ENCODE measurements at places on chromosomes 12 and 14. TPM values are rescaled to one million over a fixed set of nuclear protein-coding genes. Genes with fewer than 3 reads are reported as not detected.

MYF6 gene
- total RNA-seq = not detected

RAD51B gene
- 16.6 TPM for total RNA-seq

PTCSC3 gene
- total RNA-seq = 2.3 TPM

GRCh38 chr12:52280796-52281560 is 6.5 kb downstream of the KRT86 start:
- no peaks in the 10 kb centered on the region for H3K4me1 ChIP-seq
- H3K27ac ChIP-seq = peak overlapping the region; percentile 94
- H3K4me3 ChIP-seq = no peak overlapping the region

DNA sequence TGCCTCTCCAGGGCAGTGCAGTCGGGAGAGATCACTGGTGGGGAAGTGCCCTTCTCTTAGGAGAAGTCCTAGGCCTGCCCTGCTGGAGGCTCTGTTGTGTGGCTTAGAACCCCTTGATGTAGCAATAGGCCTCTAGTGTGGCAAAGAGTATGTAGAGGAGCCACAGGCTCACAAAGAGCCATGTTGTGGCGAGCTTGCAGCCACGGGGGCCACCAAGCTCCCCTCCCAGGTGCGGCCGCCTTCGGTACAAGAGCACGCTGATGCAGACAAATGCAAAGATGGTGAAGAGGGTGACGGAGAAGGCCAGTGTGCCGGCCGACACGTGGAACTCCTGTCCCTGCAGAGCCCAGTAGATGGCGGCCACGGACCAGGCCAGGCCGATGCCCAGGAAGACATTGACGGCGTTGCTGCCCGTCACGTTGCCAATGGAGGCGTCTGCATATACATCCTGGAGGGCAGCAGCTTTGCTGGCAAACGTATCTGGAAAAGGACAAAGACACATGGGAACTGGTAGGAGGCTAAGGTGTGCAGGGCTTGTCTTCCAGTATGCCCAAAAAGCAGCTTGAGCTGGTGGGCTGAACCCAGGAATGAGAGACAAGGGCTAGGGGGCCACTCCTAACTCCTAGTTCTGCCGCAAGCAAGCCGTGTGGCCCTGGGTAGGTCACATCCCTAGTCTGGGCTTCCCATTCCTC is 142.8 kb downstream of the SLC8A3 start:
- H3K4me1 ChIP-seq = no peaks in the 10 kb centered on the region
- DNase-seq = peak; percentile 75
- H3K27me3 ChIP-seq = no peaks in the 10 kb centered on the region
- no peak overlapping the region for H3K4me3 ChIP-seq
- no peak overlapping the region for H3K27ac ChIP-seq
- H3K36me3 ChIP-seq = no peaks in the 10 kb centered on the region

- H3K27ac ChIP-seq = no peak overlapping the region
- H3K27me3 ChIP-seq = no peaks in the 10 kb centered on the region
- no peaks in the 10 kb centered on the region for H3K36me3 ChIP-seq
These were observed 770.7 kb upstream of the TMEM132C start for GRCh38 chr12:127496255-127496654.

DNA sequence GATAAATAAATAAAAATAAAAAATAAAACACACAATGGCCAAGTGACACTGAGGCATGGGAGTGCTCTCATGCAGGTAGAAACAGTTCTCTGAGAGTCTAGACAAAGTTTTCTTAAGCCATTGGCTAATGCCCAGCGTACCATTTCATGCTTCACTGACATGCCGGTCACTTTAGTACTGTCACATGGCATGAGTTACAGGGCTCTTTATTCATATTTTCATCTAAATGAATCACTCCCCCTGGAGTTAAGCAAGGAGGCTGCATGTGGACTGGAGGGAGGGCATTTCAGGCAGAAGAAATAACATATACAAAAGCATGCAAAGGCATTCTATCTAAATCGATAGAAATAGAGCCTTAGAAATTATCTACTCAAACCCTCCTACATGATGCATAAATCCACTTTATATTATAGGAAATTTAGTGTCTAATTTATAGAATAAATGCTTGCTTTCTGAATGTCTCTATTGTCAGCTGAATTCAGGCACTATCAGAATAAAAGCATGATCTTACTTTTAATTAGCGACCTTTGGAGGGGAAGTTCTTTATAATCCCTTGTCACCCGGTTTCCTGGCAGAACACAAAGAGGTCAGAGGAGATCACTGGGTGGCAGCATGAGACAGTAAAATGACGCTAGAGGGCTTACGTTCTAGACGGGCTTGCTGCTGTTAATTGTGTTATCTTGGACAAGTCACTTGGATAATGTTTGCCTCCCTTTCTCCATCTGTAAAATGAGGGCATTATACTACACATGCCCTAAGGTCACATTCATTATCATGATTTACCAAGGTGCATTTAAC is 17.5 kb downstream of the DYRK4 start:
- H3K4me1 ChIP-seq = no peaks in the 10 kb centered on the region
- H3K36me3 ChIP-seq = no peaks in the 10 kb centered on the region
- H3K27ac ChIP-seq = no peak overlapping the region
- no peak overlapping the region for H3K4me3 ChIP-seq

DNA sequence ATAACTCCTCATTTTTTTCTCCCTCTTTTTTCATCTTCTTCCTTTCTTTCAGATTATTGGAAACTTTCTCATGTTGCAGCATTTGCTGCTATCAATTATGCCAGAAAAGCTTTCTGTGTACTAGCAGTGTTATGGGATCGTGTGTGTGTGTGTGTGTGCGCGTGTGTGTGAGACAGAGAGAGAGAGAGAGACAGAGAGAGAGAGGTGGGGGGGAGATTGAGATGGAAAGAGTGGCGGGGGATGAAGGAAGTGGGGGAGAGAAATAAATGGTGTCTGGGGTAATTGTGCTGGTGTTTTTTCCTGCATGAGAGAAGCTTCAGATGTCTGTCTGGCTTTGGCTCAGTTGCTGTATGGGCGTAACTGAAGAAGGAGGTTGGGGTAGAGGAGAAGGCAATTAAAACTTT is 268.9 kb downstream of the RAD51B start:
- peaks cover 21% of the 10 kb centered on the region for H3K4me1 ChIP-seq
- H3K36me3 ChIP-seq = no peaks in the 10 kb centered on the region
- DNase-seq = peak; percentile 93
- H3K4me3 ChIP-seq = no peak overlapping the region

DNA sequence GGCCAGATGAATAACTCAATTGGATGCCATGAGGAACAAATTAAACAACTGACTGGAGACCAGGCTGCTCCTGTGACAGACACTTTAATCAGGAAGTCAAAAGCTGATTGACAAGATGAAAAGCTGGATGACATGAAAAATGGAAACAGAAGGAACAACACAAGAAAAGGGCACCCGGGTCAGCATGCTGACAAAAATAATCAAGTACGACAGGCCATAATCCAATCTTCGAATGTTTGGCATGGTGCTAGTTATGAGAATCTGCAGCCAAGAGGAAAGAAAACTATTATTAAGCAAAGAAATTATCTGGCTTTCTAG is 544.7 kb downstream of the ETNK1 start:
- no peak for DNase-seq
- H3K4me1 ChIP-seq = no peaks in the 10 kb centered on the region
- H3K27ac ChIP-seq = no peak overlapping the region
- no peaks in the 10 kb centered on the region for H3K27me3 ChIP-seq
